ENCODE measurements at places on chromosomes 7 and 10.

GRCh38 chr10:31125789-31126188 is 94.1 kb upstream of the ZNF438 start:
- DNase-seq = no peak

DNA sequence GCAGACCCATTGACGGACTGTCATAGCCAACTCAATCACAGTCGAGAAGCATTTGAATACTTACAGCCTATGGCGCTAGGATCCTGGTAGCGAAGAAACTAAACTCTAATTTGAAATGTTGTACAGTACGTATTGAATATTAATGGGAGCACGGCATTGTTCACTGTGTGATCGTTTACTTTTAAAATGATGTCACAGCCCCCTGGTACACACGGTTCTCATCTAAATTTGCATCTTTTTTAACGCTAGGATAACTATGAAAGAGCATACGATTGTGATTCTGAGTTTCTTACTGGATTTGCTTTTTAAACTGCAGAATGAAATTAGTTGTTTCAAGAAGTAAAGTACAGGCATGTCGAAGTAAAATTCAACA is 895 bp upstream of the NAPEPLD start:
- no peak for DNase-seq

DNA sequence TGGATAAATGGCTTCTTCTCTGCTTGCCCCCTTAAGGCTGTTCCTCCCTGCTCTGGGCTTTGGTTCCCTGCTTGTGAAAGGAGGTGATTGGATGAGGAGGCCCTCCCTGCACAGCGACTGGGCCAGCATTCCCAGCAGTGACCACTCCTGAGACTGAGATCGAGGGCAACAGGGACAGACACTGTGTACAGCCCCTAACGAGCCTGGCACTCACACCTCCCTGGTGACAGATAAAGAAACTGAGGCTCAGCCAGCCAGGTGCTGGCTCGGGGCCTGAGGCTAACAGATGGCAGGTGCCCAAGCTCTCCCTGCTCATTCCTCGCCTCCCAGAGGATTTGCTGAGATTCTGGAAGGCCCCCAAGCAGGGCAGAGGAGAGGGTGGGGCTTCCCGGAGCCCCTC is 12.0 kb upstream of the AQP1 start:
- DNase-seq = no peak

- DNase-seq = no peak
Measured at GRCh38 chr7:9854605-9855004, 1119.1 kb upstream of the PHF14 start.

DNA sequence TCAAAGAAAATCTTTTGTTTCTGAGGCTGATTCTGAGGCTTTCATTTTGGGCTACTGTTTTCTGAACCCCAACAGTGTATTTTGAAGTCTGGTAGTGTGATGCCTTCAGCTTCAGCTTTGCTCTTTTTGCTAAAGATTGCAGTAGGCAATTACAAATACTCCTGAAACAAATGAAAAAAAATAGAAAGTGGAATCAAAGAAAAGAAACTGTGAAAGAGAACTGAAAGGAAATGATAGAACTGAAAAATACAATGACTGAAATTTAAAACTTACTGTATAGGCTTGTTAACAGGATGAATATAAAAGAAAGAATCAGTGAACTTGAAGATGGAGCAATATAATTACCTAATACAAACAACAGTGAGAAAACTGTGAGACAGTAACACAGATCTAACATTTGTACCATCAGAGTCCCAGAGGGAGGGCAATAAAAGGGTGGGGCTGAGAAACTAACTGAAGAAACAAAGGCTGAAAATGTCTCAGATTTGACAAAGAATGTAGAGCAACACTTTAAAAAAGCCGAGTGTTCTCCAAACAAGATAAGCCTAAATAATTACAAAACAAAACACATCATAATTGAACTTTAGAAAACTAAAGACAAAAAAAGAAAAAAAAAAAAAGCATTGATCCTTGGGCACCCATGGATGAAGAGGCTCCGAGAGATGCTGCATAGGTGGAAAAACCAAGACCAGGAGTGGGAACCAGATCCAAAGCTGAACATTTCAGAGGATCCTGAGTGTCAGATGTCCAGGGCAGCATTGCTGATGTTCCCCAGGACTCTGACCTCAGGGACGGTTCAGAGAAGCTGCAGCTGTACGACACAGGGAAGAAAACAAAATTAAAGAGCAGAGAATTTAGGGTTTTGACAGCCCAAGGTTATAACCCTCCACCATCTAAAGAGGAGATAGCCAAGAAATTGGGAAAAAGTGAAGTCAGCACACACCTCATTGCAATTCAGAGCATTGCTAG is 223.2 kb upstream of the IGFBP3 start:
- no peak for DNase-seq

DNA sequence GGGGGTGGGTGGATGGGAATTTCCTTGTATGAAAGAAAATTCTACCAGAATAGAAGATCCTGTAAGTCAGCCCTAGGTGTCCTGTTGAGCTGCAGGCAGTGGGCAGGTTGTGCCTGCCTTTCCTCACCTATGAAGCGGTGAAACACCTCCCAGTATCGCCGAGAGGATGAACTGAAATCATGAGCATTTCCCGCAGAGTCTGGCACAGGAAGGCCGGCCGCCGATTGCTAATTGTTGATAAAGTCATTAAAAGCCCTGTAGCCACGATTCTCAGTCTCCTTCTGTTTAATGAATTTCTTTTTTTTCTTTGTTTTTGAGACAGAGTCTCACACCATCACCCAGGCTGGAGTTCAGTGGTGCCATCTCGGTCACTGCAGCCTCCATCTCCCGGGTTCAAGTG is 142.1 kb downstream of the CAMK1D start:
- DNase-seq = no peak

Measured in NCI-H345 (cell line).